NCI-H524 treated with DMSO at 0.1 percent for 48 hours (cell line): ENCODE measurements at places on chromosomes 5 and 9.

DNA sequence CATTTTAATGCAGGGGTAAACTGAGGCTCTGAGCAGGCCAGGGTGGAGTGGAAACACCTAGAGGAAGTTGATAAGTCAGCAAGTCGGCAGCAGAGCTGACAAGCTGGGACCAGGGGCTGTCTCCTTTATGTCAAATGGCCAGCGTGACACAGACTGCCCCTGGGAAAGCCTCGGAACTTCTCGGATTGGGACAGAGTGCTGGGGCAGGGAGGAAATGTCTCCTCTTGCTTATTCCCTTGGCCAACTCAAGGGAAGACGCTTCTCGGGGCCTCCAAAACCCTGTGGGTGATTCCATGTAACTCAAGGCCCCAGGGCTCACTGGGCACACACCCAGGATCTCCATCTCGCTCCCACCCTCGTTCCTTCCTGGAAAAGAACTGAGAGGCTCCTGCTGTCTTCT lies 25.4 kb upstream of the ANXA6 start:
- DNase-seq = no peak

DNA sequence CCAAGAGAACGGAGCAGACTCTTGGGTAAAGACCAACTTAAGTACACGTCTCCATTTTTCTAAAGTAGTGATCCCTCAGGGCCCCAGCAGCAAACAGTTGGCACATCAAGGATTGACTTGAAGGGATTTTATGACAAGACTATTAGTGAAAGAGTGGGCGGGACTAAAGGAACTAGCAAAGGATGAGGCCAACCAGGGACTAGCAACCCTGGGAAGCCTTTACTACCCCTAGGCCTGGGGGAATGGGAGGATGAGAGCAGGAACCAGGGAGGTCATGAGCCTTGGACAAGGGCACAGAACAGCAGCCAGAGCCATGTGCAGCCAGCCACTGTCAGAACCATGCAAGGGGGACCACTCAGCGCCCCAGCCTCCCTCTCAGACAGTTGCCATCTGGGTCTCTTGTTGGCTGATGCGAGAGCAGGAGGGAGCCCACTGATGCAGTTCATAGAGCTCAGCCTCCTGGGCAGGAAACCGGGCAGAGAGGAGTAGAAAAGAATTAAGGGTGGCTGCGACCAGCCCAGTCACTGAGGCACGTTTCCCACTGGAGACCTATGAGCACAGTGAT lies 28.1 kb downstream of the TGFBI start:
- DNase-seq = no peak

- DNase-seq = no peak
Measured at GRCh38 chr5:168778536-168778935, 199.4 kb upstream of the PANK3 start.

GRCh38 chr5:171521219-171521633 lies 101.8 kb downstream of the FGF18 start:
- no peak for DNase-seq

DNA sequence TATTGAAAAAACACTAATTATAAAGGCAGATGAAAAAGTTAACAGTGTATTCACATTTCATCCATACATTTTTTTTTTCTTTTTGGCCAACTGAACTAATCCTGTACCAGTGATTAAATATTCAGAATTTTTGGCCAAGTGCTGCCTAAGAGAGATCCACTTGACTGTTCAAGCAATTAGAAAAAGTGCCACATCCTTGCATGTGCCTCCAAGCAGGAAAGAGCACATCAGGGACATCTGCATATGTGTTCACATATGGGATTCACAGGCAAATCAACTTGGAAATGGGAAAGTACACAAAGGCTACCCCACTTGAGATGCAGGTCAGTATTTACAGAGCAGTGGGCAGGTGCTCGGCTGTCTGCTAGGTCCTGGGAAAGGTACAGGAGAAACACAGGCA lies 163.3 kb upstream of the LHFPL2 start:
- no peak for DNase-seq

DNA sequence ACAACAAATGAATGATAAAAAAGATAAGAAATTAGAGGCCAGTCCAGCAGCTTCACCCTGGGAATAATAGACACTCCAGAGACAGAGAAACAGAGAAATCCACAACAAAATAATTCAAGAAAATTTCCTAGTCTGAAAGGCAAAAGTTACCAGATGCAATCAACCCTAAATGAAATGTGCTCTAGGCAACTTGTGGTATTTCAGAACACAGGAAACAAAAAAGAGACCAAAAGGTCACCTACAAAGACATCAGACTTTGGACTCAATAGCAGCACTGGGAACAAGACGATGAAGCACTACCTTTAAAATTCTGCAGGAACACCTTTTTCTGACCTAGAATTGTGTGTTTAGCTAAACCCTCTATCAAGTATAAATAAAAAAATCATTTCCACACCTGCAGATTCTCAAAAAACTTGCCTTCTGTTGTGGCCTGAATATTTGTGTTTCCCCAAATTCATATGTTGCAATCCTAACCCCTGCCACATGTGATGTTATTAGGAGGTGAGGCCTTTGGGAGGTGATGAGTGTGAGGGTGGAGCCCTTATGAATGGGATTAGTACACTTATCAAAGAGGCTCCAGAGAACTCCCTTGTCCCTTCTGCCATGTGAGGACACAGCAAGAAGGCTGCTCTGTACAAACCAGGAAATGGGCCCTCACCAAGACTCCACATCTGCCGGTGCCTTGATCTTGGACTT lies 5.9 kb upstream of the MAPK9 start:
- no peak for DNase-seq

DNA sequence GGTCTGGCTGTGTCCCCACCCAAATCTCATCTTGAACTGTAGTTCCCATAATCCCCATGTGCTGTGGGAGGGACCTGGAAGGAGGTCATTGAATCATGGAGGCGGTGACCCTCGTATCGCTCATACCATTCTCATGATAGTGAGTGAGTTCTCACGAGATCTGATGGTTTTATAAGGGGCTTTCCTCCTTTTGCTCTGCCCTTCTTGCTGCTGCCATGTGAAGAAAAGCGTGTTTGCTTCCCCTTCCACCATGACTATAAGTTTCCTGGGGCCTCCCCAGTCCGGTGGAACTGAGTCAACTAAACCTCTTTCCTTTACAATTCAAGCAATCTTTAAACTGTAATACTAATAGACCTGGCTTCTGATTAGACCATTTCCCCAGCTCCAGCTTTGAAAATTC lies 92.2 kb upstream of the SARDH start:
- DNase-seq = no peak

DNA sequence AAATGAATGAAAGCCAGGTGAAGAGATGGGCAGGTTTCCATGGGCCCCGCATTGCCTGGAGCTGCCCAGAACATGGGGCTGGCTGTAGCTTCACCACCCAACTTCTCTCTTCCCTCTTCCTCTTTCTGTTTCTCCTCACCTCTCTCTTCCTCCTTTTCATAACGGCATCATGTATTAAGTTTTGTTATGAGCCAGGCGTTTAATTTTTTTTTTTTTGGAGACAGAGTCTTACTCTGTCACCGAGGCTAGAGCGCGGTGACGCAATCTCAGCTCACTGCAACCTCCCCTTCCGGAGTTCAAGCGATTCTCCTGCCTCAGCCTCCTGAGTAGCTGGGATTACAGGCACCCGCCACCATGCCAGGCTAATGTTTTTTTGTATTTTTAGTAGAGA lies 13.0 kb upstream of the SPINK4 start:
- no peak for DNase-seq

- DNase-seq = no peak
Measured at GRCh38 chr5:142826741-142827492, 56.7 kb downstream of the ARHGAP26 start.

DNA sequence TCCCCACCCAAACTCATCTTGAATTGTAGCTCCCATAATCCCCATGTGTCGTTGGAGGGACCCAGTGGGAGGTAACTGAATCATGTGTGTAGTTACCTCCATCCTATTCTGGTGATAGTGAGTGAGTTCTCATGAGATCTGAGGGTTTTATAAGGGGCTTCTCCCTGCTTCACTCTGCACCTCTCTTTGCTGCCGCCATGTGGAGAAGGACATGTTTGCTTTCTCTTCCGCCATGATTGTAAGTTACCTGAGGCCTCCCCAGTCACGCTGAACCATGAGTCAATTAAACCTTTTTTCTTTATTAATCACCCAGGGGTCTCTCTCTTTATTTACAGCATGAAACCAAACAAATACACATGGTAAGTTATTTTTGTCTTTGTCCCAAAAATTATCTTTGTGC lies 726.1 kb downstream of the CDH18 start:
- no peak for DNase-seq

DNA sequence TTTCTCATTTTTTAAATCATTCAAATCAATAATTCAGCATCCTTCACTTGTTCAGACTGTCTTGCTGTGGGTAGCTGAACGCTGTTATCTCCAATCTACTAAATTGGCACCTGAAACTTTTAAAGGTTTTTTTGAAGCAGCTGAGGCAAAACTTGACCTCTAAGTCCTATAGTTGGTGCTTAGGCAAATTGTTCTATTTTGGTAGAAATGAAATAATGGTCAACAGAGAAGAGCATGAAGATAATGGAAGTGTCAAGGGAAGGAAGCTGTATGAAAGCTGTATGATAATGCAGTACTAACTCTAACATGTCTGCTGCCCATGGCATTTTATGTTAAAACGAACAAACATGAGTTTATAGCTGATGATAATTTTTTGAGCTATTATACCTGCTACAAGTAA lies 138.0 kb downstream of the GDNF start:
- DNase-seq = no peak

DNA sequence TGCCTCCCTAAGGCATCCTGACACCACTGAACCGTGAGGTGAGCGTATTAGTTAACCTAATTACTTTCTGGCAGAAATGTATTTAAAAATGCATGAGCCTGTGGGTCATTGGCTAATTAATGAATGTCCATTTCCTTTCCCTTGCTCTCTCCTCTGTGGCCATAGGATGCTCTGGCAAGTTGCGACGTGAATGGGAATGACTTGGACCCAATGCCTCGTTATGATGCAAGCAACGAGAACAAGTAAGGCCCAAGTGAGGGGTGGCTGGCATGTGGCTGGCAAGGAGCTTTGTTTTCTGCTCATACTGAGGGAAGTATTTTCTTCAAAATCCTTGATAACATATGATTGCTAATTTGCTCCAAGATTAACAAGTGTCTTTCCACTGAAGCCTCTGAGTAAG lies 136.3 kb downstream of the PCSK5 start:
- DNase-seq = no peak

GRCh38 chr9:132943651-132944293 lies 644 bp downstream of the TSC1 start:
- DNase-seq = no peak

DNA sequence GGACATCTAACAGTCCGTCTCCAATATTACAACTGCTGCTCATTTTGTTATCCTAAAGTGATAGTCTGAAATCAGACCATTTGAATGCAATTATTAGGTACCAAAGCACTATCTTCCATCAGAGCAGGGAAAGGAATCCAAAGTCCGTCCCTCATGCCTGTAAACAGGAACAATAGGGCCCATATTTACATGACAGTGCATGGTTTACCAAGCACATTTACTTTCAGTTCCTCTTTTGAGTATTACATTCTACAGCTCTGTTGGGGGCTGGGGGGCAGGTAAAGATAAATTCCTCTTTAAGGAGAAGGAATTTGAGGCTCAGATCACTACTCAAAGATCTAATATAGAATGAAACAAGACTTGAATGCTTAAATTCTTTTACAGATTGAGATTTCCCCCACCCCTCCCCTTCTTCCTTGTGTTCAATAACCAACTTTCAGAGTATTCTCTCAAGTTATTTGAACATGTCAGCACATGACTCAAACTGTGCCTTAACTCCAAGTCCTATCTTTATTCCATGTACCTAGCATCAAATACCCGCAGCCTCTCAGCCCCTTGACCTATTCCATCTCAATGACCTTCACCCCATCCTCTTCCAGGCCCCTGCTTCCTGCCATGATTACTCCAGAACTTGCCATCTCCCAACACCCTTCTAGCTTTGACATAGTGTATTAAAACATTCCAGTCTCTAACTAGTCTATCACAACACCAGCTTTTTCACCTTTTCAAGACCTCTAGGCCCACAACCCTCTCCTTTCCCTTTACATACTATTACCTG lies 71.0 kb downstream of the BRINP1 start:
- DNase-seq = no peak

GRCh38 chr9:14824481-14824880 lies 85.7 kb downstream of the FREM1 start:
- no peak for DNase-seq

- no peak for DNase-seq
Measured at GRCh38 chr5:2832394-2832793, 80.9 kb upstream of the IRX2 start.

- no peak for DNase-seq
Measured at GRCh38 chr5:157177953-157178352, 2.7 kb upstream of the ITK start.

- no peak for DNase-seq
Measured at GRCh38 chr5:79699763-79700400, 10.2 kb downstream of the CMYA5 start.

GRCh38 chr5:129094924-129095899 lies 663 bp downstream of the ISOC1 start:
- DNase-seq = no peak

DNA sequence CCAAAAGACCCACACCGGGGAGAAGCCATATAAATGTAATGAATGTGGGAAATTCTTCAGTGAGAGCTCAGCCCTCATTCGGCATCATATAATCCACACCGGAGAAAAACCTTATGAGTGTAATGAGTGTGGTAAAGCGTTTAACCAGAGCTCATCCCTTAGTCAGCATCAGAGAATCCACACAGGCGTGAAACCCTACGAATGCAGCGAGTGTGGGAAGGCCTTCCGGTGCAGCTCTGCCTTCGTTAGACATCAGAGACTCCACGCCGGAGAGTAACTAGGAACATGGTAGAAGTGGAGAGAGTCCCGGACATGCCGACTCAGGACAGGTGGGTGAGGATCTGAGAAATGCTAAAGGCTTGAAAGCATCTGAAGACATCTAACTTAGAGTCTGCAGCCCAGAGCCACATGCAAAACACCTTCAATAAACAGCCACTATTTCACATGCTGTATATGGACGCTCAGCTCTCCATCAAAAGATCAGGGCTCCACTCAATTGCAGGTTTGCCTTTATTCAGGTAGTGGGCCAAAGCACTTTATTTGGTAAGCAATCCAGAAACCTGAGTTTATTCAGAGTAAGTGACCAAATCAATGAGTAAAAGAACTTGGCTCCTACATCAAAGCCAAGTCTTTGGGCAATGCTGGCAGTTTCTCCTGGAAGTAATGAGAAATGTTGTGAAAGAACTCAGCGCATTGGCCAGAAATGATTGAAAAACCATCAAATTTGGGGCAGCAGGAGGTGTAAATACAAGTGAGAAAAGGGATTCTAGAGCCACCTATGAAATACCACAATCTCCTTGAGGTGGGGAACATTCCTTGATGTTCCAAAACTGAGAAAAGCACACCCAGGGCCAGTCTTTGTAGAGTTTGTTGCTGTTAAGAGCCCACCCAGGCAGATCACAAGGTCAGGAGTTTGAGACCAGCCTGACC lies 6.0 kb downstream of the RPL12 start:
- no peak for DNase-seq

DNA sequence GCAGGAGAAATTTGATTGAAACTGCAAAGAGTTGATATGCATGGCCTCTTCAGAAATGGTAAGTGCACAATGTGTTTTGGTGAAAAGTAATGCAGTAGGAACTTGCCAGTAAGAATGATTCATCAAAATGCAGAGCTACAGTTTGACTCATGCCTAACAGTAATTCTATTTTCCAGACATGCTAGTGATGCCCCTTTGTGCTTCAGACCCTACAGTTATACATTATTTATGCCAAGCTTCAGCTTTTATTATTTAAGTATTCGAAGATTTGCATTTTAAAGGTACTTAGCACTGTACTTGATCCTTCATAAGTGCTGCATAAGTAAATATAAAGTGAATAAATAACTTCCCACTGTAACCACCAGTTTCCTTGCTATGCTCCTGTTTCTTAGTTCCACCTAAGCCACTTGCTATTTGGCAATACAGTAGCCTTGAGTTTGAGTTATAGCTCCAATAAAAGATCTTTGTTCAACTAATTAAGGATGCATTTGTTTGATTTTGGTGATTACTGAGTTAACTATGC lies 3.6 kb upstream of the SPATA31E1 start:
- no peak for DNase-seq
